Stimulated activated CD4-positive, alpha-beta T cell treated with anti-CD3 and anti-CD28 coated beads, TNF-alpha, amount 100 ng/mL, for 4 hours (primary cell): ENCODE measurements at places on chromosomes 4 and X.

- DNase-seq = no peak
Observed at GRCh38 chrX:146433771-146434170, 375.8 kb upstream of the CXorf51B start.

- DNase-seq = no peak
Observed at GRCh38 chr4:7772711-7773385, 166.8 kb downstream of the AFAP1 start.

- no peak for DNase-seq
Observed at GRCh38 chr4:8850074-8850829, 21.4 kb downstream of the HMX1 start.

- DNase-seq = no peak
Observed at GRCh38 chrX:136671006-136671610, 23.1 kb downstream of the CD40LG start.

DNA sequence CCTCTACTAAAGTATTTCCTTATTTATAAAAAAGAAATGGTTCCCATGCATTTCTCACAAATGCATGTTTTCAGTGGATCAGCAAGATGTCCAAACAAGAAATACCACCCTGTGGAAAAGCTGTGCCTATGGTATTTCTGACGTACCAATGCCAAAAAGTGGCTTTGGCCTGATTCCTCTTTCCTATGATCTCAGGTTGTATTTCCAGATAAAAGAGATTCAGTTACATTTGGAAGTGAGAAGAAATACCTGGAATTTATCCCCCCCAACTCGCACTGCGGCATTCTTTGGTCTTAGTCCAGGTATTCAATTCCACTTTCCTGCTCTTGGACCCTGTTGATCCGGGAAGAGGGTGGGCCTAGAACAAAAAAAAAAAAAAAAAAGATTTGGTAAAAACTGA, 815.9 kb upstream of the FRG1 start:
- no peak for DNase-seq

GRCh38 chrX:153499876-153500275, 5.1 kb downstream of the BGN start:
- no peak for DNase-seq

DNA sequence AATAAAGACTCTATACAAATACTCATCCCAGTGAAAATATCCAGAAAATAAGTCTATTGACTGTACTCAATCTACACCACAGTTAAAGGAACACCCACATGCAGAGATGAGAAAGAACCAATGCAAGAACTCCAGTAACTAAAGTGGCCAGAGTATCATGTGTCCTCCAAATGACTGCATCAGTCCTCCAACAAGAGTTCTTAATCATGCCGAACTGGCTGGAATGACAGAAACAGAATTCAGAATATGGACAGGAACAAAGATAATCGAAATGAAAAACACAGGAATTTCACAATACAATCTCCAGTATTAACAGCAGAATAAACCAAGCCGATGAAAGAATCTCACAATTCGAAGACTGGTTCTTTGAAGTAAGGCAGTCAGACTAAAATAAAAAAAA, 210.3 kb downstream of the TBCK start:
- DNase-seq = no peak

DNA sequence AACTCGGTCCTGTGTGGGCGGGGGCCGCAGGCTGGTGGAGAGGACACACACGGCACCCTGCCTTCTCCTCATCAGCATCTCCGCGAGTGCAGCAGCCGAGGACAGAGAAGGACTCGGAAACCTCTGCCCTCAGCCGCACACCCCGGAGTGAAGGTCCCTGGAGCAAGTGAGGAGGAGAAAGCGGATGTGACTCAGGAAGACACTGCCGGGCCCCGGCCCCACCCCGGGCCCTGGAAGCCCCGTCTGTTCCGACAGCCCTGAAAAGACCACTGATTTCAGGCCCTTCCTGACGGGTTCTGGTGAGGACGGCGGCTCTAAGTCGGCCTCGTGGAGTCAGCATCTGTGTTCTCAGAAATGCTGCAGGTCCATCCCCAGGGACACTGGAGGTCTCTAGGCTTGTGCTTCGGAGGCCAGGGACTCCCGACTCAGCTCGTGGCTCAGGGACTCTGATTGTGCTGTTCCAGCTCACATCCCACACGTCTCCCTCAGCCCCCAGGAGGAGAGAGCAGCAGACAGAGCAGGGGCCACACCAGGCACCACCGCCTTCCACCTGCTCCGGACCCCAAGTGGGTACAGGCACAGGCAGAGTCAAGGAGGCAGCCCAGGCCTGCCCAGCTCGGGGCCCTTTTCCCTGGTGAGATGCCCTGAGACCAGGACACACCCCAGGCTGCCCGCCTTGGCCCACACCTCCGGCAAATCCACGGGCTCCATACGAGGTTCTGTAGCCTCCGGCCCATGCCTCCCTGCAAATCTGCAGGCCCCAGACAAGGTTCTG, 134.5 kb upstream of the NKX1-1 start:
- DNase-seq = no peak

DNA sequence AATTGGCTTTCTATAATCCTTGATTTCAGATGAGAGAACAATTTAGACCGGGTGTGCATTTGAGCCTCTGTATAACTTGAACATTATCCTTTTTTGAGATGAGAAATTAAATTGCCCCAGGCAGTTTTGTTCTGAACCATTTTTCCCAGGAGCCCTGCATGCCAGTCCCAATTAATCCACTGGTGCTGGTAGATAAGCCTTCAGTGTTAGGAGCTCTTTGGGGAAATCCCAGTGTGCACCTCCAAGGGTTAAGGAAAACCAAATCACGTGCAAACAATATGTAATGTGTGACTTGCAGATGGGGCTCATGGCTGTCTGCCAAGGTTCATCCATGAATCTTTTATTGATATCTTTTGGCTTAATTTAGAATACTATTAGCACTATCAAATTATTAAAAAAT, 43.2 kb downstream of the KIT start:
- DNase-seq = no peak

DNA sequence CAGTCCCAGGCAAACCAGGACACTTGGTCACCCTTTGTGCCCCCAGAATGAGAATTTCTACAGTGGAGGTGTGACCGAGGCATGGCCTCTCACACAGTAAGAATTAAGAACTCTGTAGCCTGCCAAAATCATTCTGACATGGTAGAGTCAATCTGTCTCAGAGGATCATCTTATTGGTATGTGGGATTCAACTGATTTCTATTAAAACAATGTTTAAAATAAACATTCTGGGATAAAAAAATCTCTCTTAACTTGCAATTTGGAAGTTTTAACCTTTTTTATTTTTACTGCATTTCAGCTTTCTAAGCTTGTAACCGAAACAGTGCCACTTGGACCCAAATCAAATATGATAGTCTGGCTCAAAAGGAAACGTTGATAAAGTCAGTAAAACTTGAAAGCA, 165.4 kb upstream of the LDB2 start:
- DNase-seq = no peak

DNA sequence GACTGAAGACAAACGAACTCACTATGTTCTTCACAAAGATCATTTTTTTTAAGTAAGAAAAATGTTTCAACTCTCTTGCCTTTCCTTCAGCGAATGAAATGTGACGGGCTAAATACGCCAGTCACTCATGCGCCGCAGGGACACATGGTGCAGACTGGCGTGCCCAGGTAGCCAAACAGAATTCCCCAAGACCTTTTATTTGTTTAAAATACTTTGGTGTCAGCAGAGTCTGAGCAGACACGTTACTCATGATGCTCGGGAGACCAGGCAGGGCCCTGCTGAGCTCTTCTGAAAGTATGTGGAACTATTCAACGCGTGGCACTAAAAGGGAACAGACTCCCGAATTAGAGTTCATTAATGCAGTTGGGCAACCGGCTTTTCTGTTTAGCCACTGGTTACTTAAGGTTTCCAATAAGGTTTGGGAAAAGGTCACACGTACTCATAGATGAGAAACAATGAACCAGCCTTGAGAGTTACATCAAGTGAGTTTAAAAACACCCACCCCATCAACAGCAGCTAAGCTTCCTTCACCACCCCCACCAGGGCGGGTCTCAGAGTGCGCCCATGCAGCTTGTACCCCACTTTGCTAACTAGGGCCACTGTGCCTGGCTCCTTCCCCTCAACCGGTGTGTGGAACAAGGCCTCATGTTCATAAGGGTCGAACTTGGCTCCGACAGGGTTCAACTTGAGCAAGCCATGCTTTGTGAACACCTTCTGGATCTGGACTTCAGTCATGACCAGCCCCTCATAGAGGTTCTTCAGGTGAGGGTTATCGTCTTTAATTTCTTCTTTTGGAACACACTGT, 7.3 kb downstream of the GRPEL1 start:
- DNase-seq = no peak

DNA sequence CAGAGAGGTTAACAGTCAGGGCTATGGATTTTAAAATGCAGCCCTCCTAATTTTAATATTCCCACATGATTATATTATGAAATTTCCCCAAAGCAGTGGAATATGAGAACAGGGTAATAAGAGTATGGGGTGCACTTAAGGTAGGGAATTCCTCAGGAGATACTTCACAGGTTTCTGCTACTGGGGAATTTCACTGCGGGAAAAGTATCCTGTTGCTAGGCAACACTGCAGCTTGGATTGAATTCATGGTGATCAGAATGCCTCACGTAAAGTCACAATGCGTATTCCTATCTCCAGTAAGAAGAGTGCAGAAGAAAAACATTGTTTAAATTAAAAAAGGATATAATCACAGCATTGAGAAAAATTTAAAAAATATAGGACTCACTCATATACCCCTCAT, 398.1 kb upstream of the RPS6KA3 start:
- DNase-seq = no peak

GRCh38 chr4:127143460-127144195, 489.1 kb upstream of the INTU start:
- no peak for DNase-seq

DNA sequence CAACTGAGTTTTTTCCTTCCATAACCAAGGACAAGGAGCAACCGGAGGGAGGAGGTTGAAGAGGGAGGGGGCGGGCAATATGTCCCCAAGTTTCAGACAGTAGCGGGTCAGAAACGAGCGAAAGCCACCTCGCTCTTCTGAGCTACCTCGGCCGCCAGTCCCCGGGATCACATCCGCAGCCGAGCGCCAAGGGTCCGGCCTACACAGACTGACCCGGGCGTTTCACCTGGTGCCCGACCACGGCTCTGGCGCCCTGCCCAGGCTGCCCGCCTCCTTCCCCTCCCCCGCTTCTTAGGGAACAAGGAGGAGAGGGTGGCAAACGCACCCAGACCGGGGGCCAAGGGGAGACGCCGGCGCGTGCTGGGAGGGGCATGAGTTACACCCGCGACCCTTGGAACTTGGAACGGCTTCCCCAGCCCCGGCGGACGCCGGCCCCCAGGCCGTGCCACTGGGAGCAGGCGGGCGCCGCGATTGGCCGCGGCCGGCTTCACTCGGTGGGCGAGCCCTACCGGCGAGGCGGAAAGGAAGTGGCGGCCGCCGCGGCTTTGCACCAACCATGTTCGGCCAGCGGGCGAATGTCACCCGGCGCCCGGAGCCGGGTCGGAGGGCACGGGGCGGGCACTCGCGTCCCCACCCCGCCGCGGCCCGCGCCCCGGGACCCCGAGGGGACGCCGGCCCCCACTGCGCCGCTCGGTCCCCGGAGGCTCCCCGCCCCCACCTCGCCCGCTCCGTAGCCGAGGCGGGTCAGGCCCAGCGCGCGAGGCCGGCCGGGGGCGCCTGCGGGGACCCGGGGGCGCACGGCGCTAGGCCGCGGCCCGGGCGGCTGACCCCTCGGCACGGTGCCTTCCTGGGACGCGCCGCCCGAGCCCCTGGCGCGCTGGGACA, 1.5 kb downstream of the IRF2 start:
- no peak for DNase-seq

GRCh38 chr4:130288576-130288975, 1192.6 kb downstream of the C4orf33 start:
- DNase-seq = no peak

DNA sequence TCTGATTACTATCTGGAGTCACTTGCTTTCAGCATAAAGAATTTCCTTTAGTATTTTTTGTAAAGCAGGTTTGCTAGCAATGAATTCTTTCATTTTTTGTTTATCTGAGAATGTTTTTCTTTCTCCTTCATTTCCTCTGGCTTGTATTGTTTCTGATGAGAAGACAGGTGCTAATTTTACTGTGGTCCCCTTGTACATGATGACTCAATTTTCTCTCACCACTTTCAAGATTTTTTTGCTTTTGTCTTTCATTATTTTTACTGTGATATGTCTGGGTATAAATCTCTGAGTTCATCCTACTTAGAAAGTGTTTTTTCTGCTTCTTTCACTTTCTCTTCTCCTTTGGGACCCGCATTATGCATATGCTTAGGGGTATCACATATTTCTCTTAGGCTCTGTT, 62.6 kb downstream of the PKD2 start:
- DNase-seq = no peak

- no peak for DNase-seq
Observed at GRCh38 chrX:18461431-18461830, 36.0 kb downstream of the CDKL5 start.
